ENCODE measurements at places on chromosomes 4 and X.

- DNase-seq, result no peak
Observed at GRCh38 chrX:110477593-110478228, 119.1 kb downstream of the RTL9 start.

DNA sequence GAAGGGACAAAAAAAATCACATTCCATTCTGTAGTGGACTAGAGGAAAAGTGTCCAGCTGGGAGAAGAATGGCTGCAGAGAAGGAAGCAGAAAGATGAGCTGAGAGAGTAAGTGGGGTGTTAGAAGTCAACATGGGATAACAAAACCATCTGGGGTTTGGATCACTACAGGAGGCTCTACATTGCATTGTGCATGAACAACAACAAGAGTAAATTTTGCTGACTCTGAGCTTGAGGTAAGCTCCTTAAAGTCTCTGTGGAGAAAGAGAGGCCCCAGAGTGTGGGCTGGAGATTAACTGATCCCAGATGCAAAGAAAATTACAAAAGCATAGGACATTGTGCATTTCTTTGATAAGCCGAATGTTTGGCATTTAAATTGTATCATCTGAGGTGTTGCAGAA lies 128.9 kb downstream of the UGT8 start:
- no peak for DNase-seq

- DNase-seq, result no peak
Observed at GRCh38 chr4:163949976-163950601, 455.6 kb downstream of the TMA16 start.

DNA sequence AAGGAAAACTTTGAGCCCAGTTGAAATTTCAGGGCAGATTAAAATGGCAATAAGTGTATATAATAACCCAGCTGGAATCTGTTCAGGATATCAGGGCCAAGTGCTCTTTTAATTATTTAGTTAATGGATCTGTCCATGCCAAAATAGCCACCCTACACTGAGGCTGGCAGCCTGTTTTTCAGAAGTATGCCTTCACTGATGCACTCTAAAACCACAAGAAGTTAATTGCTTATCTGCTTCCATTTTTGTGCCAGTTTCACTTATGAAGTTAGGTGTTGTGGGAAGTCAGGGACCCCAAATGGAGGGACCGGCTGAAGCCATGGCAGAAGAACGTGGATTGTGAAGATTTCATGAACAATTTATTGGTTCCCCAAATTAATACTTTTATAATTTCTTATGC lies 960.3 kb downstream of the C4orf33 start:
- DNase-seq, result no peak
